NCI-H1105 (cell line): ENCODE measurements at places on chromosomes 5 and 9.

DNA sequence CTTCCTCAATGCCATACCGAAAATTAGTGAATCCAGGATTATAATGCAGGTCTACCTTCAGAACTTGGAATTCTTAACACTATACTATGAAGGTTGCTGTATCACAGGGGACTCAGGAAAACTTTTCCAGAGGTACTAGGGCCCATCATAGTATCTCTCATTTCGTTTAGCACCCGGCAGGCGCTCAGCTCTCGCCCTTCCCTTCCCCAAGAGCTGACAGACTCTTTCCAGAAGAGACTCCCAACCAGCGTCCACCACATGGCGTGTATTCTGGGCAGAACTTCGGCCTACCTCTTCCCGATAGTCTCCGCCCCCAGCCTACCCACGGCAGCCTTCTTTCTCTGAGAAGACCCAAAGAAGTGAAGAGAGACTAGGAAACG lies 271 bp downstream of the NOL8 start:
- DNase-seq = no peak

DNA sequence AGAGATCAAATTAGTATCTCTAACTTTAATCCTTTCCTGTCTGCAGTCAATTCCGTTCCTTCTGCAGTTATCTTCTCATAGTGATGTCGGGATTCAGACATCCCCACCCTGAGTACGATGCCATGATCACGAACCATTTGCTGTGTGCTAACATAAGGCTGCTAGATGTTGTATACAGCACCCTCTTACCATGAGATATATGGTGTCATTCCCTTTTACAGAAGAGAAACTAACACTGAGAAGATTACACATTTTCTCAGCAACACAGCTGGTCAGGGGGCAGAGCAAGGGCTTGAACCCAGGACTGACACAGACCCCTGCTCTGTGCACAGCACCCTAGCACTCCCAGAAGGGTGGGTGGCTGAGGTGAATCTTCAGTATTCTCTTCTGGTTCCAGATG lies 46.9 kb upstream of the HSD17B4 start:
- no peak for DNase-seq

DNA sequence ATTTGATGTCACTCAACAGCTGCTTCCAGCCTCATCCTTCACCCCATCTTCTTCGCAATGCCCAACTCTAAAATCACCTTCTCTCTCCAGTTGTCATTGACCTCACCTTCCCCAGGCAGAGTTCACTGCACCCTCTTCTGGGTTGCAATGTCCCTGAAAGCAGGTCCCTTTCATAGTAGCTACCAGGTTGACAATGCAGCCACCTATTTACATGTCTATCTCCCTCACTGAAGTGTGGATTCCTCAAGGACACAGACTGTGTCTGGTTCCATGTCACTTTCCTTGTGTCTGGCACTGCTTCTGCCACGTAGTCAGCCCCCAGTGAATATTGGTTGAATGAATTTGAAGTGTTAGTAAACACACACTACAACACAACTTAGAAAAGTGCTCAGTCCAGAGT lies 445.5 kb upstream of the WWC1 start:
- no peak for DNase-seq

DNA sequence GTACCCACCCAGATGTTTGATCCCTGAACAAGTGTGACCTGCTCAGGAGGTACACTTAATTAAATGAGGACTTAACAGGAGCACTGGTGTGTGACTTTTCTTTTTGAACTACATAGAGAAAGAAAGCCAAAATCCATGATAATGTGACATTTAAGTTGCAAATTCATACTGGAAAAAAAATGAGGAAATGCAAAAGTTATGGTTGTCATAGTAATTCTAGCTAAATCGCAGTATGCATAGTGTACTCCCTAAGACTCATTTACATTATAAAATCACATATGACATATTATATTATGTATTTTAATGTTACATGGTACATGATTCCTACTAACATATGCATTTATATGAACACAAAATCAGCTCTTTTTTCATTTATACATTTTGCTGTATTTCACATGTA lies 92.0 kb upstream of the PCSK5 start:
- no peak for DNase-seq

DNA sequence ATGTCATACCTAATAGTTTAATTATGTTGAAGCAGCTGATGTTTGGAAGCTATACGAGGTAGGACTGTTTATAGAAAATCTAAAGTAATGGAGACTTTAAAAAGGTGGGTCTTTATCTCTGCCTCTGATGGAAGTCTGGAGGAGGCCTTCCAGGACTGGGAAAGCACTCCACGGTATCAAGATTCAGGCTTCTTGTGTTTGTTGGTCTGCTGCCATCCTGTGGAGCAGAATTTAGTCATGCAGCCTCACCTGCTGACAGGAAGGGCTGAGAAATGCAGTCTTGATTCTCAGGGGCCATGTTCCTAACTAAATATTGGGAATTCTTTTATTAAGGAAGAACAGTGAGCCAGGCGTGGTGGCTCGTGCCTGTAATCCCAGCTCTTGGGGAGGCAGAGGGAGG lies 15.9 kb downstream of the SPDL1 start:
- no peak for DNase-seq

GRCh38 chr5:120073722-120074121 lies 390.4 kb upstream of the PRR16 start:
- no peak for DNase-seq

- DNase-seq = no peak
Measured at GRCh38 chr5:59959330-59959729, 65.8 kb upstream of the PDE4D start.

GRCh38 chr5:61289241-61289640 lies 42.8 kb upstream of the ZSWIM6 start:
- no peak for DNase-seq

DNA sequence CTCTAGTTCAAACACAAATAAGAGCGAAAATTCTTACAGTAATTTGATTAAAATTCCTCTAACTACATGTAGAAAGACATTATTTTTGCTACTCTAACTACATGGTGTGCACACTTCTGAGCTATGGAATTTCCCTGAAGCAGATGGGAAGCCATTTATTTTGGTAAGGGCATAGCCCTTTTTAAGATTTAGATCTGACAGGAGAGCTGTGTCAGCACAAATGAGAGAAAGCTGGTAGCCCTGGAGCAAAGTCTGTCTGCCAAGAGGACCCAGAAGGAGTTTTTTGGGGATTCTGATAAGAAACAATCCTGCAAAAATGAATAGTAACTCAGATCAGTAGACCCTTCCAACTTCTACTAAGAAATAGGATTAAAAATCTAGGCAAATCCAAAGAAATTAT lies 595.9 kb upstream of the MEF2C start:
- no peak for DNase-seq

- no peak for DNase-seq
Measured at GRCh38 chr5:9411142-9411541, 134.7 kb downstream of the SEMA5A start.

- DNase-seq = no peak
Measured at GRCh38 chr9:124270504-124271335, 13.0 kb downstream of the NEK6 start.

GRCh38 chr5:151171529-151171928 lies 13.9 kb upstream of the ANXA6 start:
- no peak for DNase-seq

GRCh38 chr9:107213080-107213479 lies 70.0 kb upstream of the RAD23B start:
- no peak for DNase-seq

GRCh38 chr9:93123561-93124283 lies 10.3 kb downstream of the NINJ1 start:
- no peak for DNase-seq

DNA sequence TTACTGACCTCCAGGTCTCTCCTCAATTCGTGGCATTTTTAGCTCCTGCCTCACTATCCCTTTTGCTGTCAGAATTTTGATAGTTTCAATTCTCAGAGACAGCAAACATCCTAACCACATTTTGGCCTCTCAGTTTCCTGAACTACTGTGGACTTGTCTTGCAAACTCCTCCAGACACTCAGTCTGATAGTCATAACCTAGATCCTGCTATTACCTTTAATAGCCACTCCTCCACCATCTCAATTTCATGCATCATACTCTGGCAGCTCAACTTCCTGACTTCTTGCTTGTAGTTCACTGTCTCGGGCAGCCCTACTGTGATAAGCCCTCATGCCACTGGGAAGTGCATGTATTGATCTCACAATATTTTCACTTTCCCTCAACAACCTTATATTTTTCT lies 481.8 kb upstream of the CDH18 start:
- DNase-seq = no peak

DNA sequence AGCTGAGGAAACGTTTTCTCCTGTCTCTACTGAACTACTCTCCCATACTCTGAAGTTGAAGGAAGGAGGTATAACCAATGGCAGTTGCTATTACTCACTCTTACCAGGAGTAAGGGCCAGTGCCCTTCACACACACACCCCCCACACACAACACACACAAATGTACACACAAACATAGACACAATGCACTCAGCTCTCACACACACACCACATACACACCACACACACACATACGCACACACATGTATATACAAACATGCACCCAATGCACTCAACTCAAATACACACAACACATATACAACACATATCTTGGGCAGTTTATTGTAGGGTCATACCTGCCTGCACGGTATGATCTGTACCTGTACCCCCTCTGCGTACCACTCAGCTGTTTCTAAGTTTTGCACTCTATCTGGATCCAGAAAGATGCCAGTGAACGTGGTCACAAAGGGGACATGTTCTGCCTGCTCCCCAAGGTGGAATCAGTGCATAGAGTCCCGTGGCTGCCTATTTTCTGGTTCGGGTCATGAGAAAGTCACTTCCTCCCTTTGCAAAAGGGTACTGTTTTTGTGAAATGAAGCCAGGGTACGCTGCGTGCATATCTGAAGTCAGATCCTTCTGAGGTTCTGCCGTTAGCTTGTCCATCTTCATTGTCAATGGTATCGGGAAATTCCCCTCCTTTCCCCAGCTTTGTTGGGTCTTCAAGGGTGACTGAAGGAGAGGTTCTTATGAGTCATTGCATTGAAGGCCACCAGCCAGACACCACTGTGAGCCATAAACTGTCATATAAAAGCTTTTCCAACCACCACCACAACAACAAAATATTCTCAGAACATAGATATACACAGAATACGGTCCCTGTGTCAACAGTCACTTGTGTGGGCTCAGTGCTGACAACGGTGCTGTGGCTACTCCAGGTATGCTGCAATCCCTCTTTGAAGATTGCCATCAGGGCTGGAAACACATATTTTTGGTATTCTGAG lies 131.9 kb downstream of the UGCG start:
- no peak for DNase-seq

DNA sequence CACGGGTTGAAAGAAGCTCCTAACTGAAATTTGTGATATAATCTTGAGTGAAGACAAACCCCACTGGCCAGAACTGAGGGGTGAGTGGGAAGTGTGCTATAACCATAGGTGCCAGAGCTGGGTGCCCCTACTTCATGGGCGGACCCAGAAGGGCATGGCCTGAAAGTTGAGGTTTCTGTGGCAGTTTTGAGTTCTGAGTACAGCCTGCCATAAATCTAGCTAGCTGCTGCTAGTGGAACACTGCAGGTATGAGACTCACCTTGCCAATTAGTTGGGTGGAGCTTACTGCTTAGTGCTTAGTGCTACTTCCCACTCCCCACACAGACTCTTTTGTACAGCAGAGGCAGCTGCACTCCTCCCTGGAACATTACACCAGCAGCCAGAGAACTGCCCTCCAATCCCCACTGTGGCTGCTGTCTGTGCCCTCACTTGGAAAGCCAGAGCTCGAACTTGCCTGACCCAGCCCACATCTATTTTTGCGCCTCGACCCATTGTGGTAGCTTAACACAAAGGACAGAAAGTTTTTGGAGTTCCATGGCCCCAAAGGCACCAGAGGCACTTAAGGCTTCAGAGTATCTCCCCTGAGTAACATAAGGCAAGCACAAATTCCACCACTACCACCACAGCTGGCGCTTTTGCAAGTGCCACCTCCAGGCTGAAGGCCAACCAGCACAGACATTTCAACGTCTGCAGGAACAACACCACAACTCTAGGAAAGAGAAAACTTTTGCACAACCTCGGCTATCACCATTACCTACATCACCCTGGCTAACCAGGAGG lies 27.1 kb upstream of the PTGER4 start:
- DNase-seq = no peak
